ENCODE measurements at places on chromosomes 3 and 15.

- DNase-seq, result no peak
Measured at GRCh38 chr15:56741541-56741940, 8.2 kb upstream of the ZNF280D start.

DNA sequence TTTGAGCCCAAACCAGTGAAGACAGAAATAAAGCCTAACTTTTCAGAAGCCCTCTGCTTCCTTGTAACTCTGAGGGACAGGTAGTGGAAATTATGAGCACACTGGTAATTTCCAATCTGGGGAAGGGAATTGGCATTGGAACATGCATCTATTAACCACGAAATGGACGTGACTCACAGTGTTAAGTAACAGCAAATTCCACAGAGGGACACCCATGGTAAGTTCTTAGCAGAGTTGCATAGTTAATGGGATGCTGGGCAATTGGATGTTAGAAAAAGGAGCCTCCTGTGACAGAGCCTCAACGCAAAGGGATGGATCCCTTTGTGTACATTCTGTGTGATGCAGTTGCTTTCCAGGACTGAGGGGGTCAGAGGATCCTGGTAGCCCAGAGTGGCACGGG is 168.6 kb downstream of the SEMA6D start:
- no peak for DNase-seq

DNA sequence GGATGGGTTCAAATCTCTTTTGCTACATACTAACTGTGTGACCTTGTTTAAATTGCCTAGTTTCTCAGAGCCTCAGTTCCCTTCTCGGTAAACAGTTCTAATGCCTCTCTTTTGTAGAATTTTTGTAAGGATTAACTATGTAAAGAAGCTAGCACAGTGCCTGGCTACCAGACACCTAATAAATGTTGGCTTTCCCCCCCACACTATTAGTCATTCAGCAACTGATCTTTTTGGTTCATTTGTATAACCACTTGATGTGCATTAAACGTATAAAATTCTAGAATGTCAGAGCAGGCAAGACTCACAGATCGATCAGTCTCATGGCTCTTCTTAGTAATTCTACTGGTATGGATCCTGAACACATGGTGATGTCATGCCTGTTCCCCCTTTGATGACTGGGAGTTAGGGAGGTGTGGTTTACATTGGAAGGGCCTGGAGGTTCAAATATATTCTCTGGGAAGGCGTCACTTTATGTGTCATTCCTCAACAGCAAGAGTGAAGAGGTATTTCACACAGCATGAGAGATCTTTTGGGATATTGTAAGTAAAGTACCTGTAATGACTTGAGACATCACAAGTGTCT is 6.5 kb downstream of the TAGLN3 start:
- no peak for DNase-seq

- no peak for DNase-seq
Measured at GRCh38 chr15:101043911-101044624, 124.9 kb downstream of the LRRK1 start.

DNA sequence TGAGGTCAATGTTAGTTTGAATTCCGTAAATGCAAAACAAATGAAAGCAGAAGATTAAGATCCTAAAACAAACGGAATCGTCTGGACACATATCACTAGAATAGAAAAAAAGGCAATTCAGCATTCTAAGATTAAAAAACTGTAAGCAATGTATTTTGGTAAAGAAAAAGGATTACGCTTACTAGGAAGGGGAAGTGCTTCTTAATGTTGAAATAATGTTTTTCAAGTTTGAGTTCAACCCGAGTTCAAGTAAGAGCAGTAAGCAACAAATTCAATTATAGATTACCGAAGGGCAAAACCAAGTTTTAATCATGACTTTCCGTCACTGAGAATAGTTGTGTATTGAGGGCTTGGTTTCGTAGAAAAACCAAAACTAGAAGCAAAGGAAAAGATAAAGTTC is 637 bp downstream of the CIP2A start:
- DNase-seq, result no peak

DNA sequence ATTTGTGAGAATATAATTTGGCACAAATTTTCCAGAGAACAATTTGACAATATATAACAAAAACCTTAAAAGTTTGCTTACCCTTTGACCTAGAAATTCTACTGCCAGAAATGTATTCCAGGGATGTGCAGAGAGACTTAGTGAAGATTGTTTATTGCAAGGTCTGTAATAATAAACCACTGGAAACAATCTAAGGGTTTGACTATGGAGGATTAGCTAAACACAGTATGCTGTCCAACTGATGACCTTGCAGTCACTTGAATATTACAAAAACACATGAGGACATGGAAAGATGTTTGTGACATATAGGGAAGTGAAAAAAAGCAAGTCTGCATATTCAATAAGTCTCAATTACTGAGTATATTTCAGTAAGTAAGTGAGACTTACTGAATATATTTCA is 48.1 kb upstream of the CDV3 start:
- no peak for DNase-seq

DNA sequence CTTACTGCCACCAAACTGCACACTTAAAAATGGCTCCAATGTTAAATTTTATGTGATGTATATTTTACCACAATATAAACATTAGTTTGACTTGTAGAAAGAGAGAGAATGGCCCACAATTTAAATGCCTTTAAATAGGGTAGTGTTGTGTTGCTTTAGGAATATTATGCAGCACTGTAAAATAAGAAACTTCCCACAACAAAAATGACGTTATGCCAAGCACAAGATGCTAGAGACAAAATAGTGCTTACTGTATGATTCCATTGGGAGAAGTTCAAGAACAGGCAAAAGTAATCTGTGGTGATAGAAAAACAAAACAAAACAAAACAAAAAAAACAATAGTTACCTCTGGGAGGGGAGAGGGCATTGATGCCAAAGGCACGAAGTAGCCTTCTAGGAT is 91.3 kb downstream of the MEGF11 start:
- DNase-seq, result no peak

DNA sequence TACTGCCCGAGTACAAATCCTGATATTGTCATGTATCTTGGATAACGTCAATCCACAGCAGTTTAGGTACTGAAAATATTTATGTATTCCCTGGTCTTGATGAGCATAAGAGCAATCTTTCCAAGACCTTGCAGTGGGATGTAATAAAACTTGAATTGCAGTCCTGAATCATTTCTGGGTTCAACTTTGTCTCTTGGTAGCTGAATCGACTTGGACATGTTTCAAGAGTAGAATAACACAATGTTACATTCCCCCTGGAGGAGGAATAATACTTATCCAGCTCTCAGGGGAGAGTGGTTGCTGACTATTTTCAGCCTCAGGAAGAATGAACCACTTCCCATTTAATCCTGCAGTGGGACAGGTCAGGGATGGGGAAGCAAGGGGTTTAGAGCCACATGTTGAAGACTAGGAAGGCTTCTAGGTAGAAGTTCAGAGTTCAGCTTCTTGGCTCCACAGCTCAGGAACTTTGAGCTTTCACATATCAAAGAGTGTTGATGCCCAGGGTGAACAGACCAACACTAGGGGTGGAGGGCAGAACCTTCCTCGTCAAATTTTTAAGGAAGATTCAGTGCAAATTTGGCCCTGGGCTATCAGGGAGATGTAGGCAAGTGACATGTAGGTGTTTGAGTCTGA is 43.4 kb upstream of the GPD1L start:
- no peak for DNase-seq

DNA sequence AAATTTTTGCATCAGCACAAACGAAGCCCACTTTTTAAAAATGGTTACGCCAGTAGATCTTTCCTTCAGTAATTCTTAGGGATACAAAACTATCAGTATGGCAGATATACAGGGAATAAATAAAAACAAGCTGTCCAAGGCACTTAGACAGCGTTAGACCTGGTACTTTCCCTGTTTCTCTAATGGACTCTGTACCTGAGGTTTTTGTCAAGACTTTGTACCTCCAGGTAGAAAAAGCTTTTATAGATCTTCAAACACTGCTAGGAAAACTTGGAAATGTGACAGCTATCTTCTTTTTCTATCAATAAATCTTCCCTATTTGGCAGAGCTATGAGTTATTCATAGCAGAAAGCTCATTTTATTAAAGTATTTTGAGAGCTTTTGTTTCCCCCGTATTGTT is 477.8 kb downstream of the MAGI1 start:
- DNase-seq, result no peak

- peak; percentile 10 for DNase-seq
Measured at GRCh38 chr15:92655178-92655995, at the start of gene FAM174B. Gene FAM174B, minus strand, starts transcription at chr15:92655775.

- no peak for DNase-seq
Measured at GRCh38 chr3:152511904-152512303, 243.2 kb downstream of the MBNL1 start.

DNA sequence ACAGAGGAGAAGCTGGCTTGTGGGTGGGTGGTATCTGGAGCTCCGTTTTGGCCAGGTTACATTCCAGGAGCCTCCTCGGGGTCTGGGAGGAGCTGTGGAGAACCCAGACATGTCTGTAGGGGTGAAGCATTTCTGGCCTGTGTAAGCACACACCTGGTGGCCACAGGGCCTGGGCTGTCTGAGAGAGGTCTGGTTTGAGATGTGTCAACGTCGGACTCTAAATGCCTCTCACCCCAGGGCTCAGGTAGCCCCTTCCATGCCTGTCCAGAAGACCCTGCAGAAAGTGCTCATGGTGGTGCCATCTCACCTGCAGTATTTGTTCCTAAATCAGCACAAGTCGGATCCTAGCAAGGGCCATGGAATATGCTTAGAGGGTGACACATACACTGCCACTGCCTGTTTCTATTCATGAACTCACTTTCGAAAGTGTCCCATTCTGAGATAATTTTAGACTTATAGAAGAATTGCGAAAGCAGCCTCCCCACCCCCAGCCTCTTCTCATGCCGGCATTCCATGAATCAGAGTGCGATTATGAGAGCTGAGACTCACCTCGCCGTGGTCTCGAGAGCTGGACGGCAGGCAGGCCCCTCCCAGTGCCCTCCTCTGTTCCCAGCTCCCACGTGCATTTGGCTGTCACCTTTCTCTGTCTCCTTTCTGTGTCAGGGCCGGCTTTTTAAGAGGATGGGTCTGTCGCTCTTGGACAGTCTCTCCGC is 63.7 kb downstream of the KLF15 start:
- no peak for DNase-seq

DNA sequence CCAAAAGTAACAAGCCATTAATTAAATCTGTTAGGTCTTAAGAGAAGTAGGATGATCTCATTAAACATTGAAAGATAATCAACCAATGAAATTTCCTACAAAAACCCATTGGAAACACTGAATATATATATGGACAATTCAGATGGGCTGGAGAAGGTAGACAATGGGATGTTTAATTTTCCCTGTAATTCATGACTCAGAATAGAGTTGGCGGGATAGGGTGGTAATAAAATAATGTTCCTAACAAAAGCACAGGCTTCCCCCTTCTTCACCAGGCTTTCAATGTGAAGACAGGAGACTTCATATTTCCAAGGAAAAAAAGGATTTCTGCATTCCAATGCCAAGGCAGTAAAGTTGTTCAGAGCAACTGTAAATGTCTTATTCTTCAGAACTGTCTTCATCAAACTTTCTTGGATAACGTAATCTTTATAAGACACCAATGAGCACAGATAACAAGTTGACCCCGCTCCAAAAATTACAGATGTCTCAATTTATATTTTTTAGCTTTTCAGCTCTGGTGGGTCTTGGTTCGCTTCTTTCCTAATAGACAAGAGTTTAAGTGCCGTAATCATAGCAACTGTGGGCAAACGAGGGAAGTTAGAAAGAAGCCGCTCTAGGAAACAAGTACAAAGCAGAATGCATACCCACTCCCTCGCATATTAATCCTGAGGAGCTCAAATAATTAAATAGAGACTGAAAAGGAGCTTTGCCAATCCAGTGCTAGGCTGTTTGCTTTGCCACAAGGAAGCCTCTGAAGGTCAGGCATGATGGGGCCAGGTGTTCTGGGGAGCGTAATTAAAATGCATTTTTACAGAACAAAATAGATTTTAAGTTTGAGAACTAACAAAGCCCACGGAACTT is 377.0 kb downstream of the FOXP1 start:
- no peak for DNase-seq

DNA sequence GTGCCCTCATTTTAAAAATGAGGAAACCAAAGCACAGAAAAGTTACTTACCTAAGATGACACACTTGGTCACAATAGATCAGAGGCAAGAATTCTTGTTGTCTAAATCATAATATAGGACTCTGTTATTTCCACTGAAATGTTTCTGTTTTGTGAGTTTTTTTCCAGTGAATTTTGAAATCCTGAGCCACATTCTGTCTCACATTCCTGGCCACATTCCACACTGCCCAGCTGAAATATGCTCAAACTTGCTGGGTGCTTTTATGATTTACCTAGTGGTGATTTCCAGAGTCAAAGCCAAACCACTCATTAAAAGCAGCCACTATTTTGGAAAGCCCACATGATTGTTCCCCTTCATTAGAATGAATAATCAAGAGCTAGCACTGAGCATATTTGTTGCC is 82.3 kb upstream of the NPHP3 start:
- DNase-seq, result no peak

GRCh38 chr15:52790941-52791751 is 1.0 kb upstream of the ONECUT1 start:
- DNase-seq, result no peak

DNA sequence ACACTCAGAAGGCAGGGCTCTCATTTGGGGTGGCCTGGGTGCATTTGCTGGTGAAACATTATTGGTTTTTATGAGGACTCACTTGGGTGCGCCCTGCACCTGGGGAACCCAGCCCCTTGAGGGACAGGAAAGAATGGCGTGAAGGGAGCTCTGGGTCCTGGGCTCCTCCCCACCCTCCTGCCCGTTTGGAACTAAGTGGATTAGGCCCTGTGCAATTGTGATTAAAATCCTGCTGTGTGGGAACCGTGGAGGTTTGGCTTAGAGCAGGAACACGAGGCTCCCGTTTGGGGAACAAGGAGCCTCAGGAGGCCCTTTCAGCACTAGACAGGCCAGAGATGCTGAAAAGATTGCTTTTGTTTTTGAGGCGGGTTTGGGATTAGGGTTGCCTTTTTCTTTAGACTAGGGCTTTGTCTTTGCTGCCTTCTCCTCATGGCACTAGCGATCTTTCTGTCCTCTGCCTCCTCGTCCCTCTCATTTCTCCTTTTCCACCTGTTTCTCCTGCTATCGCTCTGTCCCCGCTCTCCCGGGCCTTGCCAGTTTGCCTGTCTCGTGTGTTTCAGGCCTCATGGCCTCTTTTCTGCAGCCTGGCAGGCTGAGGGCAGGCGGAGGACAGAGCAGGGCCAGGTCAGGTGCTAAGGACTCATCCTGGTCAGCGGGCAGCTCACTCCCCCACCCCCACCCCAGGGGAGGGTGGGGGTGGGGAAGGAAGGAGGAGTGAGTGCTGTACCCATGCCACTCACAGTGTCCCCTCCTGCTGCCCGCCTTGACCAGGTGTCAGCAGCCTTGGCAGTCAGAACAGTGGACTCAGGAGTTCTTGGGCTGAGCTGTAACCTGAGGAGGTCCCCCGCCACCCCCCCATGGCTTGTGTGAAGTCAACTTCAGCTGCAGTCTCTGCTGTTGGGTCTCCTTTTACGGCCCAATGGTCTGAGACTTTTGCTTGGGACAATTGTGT is 8.6 kb downstream of the MAPKAPK3 start:
- no peak for DNase-seq

DNA sequence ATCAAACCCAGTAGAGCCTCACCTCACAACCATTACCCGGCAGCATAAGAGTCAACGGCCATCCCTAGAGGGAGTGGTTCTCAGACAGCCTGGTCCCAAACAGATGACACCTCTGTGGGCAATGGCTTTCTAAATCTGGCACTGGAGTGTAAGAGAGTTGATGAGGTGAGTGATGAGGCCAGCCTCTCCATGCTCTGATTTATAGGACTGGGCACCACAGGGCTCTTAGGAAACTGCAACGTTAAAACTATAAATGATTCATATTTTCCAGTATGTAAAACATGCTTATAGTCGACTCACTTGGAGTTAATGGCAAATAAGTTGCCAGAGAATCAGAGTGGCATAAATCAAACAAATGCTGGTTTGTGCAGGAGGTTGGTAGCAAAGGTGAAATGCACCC is 187.7 kb downstream of the GREM1 start:
- DNase-seq, result no peak

Data from CD8-positive, alpha-beta memory T cell (primary cell).